ENCODE measurements at places on chromosomes 13 and 19.

DNA sequence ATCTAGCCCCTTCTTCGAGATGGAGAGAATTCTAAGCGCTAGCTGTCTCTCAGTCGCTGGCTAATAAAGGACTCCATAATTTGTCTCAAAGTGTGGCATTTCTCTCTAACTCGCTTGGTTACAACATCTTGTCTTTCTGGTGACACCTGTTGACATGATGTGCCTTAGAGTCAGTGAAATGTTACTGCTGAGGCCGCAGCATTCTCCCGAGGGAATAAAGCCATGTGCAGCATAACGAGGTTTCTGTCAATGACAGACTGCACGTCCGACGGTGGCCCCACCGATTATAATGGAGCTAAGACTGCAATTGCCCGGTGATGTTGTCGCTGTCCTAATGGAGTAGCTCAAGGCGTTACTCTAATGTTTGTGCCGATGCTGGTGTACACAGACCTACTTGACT is 20.3 kb upstream of the GPR32 start:
- DNase-seq: no peak

DNA sequence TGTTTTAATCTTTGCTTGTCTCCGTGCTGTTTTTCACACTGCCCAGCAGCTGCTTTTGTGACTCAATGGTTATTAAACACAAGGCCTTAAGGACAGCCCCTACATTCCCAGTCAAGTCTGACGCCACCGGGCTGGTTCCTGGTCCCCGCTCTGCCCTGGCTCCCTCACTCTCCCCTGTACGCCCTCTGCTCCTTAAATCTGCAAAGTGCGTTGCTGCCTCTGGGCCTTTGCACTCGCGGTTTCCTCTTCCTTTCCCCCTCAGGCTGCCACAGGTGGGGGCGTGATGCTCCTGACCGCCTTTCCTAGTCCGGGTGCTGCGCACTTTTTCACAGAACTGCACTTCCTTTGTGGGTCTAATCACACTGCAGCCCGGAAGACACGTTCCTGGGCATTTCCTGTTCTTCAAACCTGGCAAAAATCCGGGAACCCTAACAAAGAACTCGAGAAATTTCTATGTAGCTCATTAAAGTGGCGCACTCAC is 25.6 kb downstream of the NOSIP start:
- DNase-seq: no peak

DNA sequence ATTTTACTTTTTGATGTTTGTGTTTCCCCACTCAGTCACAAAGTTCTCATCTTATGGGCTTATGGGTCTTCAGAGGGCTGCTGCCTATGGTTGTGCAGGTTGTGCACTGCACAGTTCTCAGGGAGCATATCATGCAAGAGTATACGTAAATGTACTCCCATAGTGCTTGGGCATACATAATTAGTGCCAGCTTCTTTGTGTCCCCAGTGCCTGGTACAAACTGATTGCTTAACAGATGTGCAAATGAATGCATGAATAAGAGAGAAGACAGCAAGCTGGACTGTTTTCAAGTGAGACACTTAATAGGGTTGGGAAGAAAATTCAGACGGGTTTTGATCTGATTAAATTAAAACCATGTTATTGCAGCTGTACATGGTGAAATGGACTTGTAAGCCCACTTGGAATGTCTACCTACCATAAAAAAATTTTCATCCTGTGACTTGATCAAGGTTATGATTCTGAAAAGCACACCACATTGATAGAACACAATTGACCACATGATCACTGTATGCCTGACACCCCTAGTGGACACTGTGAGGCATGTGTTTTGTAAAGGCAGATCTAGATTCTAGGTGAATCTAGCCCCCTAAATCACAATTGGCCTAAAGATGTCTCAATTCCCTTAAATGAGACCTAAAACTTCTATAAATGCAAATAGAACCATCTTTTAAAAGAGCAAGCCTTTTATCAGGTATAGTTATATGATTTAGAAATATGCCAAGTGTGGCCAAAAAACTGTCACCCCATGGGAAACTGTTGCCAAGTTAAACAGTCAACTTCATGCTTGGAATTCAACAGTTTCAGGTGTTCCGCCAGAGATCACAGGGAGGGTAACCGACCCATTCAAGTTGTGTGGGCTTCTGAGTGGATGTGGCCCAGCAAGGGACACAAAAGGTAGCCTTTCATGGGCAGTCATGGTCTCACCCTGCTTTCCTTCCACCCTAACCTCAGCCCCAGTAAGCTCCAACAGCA is 27.9 kb downstream of the FAM124A start:
- no peak for DNase-seq

GRCh38 chr19:15247107-15248014 is 15.1 kb upstream of the EPHX3 start:
- DNase-seq: no peak

- DNase-seq: peak; percentile 63
Observed at GRCh38 chr13:33194820-33195692, 90.5 kb downstream of the STARD13 start.

- no peak for DNase-seq
Observed at GRCh38 chr19:40990972-40991381, at the start of gene CYP2B6. Gene CYP2B6 (plus strand): TSS chr19:40991282. CDS start chr19:40991306, 24 bp downstream.

GRCh38 chr19:14412996-14413692 is 6.0 kb downstream of the DDX39A start:
- DNase-seq: no peak

DNA sequence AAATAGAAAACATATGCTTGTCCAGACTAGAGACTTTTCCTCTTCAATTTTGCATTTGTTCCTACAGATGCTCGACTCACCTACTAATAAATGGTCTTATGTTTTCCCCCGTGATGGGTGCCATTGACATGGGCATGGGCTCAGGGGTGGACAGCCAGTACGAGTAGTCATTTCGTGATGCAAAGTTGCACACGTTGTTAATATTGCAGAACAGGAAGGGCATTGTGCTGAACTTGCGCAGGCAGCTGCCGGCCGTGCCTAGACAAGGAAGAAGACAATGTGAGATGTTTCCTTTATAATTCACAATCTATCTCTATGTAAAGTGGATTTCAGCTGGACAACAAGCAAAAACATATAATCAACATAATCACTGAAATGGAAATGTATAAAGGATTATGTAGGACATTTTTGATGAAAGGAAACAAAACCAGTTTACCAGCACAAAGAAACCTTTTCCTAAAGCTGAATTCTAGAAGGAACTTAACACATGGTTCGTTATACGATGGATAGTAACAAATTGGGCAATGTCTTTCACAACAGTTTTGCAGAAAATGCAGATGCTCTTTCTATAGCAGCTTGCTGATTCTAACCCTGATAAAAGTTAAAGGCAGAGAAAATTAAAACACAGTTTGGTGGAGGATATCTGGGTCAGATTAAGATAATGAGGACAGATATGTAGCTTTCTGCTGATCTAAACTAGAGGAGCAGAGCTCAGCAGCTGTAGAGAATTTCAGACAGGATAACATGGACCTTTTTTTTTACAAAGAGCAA is 145.7 kb downstream of the COL4A1 start:
- DNase-seq: no peak

DNA sequence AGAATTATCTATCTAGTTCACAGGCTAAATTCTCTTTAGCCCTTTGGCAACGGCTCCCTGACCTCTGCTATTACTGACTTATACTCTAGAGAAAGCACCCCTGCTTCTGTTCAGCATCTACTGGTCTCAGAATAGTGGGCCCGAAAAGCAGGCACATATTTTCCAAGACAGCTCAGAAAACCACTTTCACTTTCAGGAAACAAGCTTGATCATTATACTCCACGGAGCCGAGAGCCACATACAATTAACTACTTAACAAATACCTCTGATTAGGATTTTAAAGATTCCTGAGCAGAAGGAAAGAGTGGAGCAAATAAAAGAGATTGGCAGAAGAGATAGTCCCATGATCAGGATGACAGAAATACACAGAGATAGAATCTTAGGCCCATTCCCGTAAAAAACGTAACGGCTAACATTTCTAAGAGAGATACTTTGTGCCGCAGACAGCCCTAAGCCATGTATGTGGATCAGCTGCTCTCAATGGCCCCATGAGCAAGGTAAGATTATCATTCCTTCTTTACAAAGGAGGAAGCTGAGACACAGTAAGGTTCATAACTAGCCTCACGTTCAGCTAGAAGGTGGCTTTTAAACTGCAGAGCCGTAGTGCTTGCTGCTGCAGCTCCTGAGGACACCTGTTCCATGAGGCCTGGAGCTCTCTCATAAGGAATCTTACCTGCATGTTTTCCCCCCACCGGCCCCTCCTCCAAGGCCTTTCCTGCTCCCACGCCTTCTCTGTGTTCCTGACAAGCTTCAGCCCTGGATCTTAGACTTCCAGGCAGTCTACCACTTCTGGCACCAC is 227.2 kb downstream of the FOXO1 start:
- no peak for DNase-seq

- DNase-seq: no peak
Observed at GRCh38 chr19:47444388-47444821, 25.1 kb upstream of the MEIS3 start.

DNA sequence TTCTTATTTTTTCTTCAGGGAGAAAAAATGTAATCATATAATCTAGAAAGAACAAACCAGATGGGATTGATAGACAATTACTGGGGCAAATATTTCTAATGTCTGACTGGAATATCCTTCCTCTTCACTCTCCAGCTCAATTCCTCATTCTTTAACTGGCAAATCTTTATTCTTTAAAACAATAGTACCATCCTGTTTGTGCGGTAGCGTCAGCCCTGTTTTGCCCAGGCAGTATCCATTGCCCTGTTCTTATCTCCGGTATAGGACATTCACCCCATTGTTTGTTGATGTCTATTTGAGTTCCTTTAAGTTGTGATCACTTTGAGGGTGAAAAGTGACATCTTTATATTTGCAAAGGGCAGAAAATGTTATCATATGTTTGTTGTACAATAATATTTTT is 185.4 kb downstream of the POSTN start:
- DNase-seq: no peak

- DNase-seq: no peak
Observed at GRCh38 chr19:41535029-41535622, 40.8 kb upstream of the CEACAM21 start.

DNA sequence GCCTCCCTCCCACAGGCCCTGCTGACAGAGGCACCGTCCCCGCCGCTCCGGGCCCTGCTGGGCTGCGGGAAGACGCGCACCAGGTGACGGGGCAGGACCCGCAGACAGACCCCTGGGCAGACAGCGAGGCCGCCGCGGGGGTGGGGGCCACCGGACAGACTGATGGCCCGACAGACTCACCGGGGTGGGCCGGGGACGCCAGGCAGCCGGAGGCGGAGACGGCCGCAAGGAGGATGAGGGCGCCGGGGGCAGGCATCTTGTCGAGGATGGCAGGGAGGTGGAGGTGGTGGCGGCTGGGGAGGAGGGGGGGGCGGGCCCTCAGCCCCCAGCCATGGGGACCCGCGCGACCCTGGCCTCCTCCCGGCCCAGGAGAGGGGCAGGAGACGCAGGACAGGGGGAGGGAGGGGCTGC is 309 bp downstream of the LMTK3 start:
- no peak for DNase-seq

GRCh38 chr13:43364210-43365038 is 341.0 kb downstream of the DNAJC15 start:
- DNase-seq: peak; percentile 61

- DNase-seq: no peak
Observed at GRCh38 chr19:6654347-6655310, 15.3 kb downstream of the TNFSF14 start.

DNA sequence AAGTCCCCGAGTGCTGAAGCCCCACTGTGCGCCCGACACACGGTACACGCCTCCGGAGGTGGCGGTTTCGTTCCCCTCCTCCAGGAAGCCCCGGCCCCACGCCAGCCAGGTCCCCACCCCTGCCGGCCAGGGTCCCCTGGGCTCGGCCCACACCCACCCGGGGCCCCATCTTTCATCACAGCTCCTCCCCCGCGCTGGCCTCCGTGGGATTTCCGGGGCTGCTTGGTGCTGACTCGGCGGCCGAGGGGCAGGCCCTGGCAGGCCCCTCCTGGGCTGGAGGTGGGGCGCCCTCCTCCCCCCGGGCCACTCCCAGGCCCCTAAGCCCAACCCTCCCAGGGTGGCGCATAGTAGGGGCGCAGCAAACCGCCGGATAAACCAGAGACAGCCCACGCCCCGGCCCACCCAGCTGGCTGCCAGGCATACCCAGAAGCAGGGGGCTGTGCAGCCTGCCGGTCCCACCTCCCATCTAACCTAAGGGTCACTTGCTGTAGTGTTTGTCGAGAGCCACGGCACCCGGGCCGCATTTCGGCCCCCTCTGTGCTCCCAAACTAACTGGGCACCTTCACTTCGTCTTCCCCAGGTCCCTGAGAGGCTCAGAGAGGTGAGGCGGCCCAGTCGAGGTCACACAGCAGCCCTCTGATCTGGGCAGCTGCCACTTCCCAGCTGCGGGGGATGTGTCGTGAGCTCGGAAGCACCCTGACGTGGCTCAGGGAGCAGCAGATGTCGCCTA is 6.6 kb downstream of the ZBTB7A start:
- DNase-seq: peak; percentile 40

DNA sequence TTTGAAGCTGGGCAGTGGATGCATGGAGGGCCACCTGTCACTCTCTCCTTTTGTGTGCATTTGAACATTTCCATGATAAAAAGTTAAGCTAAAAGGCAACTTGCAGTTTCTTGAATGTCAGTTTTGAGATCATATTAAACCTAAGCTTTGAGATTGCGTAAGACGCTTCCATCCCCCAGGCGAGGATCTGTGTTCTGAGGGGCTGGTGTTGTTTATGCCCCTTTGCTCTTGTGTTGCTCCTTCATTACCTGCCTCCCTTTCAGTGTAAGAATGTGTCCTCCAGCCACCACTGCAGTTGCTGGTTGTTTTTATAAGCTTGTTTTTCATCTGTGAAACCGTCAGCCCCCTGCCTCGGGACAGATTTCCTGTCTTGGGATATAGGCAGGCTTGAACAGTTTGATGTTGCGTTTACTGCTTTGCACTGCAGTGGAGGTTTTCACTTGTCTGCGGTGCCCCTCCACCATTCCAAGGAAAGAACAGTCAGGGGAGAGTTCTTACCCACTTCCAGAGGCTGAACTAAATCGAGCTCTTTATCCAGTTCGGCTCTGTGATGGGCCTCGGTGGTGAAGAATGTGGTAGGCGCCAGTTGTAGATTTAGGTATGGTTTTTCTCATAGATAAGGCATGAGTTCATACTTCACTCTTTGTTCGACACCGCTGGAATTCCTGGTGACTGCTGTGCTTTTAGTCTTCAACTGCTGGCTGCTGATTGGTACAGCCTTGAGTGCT is 96.8 kb downstream of the ARHGEF7 start:
- no peak for DNase-seq

DNA sequence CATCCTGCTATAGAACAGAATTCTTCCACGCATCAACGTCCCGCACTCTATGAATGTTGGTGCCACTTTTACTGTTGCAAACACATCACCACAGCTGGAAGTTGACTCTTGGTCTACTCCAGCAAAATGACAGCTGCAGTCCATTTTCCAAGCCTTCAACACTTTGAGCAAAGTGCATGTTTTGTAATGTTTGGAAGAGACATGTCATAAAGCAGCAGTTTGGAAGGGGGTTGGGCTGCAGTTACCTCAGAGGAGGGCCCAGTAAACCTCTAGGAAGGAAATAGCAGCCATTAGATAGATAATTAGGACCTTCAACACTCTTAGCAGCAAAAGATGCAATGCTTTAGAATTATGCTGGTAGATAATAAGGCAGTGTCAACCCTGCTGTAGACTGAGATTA is 323.6 kb downstream of the TDRD3 start:
- no peak for DNase-seq

- DNase-seq: no peak
Observed at GRCh38 chr13:99421271-99421670, 80.0 kb upstream of the TM9SF2 start.

- DNase-seq: no peak
Observed at GRCh38 chr13:67100730-67101129, 129.4 kb downstream of the PCDH9 start.
